Activated CD8-positive, alpha-beta memory T cell treated with anti-CD3 and anti-CD28 coated beads for 1 hour (primary cell): ENCODE measurements at places on chromosomes 7 and 10.

DNA sequence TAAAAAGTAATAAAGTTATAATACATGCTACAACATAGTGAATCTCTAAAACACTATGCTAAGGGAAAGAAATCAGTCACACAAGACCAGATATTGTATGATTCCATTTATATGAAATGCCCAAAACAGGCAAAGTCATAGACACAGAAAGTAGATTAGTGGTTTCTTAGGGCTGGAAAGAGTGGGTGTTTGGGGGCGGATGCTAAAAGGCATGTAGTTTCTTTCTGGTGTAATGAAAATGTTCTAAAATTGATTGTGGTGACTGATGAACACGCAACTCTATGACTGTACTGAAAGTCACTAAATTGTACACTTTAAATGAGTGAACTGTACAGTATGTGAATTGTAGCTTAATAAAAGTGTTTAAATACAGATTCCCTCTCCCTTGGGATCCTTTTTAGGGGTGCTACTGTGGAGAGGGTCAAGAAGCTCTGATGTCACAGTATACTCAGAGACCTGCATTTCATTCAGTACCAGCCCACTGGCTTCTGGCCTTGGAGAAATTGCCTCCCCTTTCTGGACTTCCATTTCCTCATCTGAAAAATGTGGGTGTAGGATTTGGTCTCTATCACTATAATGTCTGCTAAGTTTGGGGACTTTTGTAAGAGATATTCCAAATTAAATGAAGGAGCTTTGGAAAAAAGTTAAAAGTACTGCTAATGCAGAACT is 46.4 kb downstream of the AOAH start:
- no peak for DNase-seq

GRCh38 chr7:150415161-150416153 is 35.0 kb upstream of the GIMAP8 start:
- DNase-seq = no peak

DNA sequence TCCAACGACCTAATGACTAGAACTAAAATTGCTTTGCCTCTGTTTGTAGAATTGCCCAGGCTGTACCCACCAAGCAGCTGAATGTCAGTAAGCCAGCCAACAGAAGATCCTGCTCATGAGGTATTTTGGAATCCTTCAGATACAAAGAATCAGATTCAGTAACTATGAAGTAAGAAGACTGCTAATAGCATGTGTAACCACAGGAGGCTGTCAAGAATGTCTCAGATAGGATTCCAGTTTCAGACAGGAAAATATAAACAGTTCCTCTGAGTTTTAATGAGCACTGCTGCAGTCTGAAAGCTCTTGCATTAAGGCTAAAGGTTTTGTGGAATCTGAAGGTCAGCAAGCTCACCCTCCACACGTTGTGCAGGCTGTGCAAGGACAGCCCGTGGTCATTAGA is 112.6 kb upstream of the ADAM12 start:
- no peak for DNase-seq

- no peak for DNase-seq
Measured at GRCh38 chr10:77005871-77006270, 631.7 kb downstream of the KCNMA1 start.

DNA sequence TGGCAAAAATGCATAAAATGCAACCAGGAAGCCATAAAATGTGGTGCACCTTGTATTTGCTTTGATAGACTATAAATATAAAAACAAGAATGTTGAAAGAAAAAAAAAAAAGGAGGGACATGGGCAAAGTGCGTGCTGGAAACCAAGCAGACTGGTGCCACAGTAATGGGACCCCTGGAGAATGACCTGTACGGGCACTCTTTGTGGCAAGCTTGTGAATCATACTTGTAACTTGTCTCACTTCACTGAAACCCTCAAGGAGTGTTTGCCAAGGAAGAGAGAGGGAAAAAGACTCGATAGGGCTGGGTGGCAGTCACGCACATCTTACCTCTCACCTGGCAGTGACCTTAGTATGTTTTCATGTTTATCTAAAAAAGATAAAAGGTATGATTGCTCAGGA is 1183.6 kb downstream of the GATA3 start:
- DNase-seq = no peak

DNA sequence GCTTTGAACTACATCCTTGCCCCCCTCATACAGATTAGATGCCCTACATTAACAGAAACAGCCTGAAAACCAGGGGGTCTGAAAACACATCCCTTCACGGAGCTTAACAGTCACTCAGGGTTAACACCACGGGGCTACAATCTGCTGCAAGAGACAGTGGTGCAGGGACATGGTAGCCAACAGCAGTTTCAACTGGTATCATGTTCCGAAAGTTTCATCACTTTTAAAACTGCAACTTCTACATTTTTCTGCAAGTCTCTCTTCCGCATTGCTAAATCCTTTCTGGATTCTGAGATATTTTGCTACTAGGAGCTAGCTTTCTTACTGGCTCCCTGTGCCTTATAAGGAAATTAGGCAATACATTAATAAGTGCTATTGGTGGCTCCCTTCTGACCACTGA is 92.6 kb downstream of the JAZF1 start:
- no peak for DNase-seq

GRCh38 chr10:95459446-95460045 is 101.6 kb downstream of the SORBS1 start:
- no peak for DNase-seq

DNA sequence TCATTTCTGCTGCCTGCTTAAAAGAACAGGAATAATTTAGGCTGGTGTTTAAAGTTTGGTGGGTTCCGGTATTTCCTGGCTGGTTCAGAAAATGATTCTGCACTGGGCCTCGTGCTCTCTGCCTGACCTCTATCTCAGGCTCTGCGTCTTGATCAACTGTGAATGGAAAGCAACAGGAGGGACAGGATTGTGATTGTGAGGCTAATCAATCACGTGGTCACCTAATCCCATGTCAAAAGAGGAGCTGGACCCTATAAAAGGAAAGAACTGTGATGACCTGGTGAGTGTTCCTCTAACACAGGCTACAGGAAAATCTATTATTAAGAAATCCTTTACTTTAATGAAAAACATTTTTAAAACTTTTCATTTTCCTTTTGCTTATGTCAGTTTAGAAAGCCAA is at the start of gene DHX32:
Gene DHX32, minus strand, starts transcription at position 101 of the 400 bp plus-strand sequence. CDS start 468 bp downstream, outside the sequence.
- DNase-seq = no peak
